G401 (cell line): ENCODE measurements at places on chromosomes 12 and 14. TPM values are rescaled to one million over a fixed set of nuclear protein-coding genes. Genes with fewer than 3 reads are reported as not detected.

NGB gene
- not detected in 2 replicates for total RNA-seq

NRIP2 gene
- not detected in 2 replicates for total RNA-seq

DNA sequence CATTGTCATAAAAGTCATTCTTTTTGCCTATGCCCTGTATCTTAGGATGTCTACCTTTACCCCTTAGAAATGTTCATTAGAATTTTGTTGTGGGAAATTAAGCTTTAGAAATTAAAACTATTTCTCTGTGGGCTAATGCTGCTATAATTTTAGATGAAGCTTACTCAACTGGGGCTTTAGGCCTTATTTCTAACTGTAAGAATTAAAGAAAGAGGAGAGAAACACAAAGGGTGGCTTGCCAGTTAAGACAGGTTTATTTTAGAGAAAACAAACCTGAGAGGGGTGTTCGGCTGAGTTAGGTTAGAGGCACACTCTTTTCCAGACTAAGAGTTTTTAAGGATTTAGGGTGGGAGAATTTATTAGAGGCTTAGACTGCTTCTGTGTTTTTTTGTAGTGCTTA lies 6.4 kb downstream of the TRIP11 start:
- DNase-seq = no peak

DNA sequence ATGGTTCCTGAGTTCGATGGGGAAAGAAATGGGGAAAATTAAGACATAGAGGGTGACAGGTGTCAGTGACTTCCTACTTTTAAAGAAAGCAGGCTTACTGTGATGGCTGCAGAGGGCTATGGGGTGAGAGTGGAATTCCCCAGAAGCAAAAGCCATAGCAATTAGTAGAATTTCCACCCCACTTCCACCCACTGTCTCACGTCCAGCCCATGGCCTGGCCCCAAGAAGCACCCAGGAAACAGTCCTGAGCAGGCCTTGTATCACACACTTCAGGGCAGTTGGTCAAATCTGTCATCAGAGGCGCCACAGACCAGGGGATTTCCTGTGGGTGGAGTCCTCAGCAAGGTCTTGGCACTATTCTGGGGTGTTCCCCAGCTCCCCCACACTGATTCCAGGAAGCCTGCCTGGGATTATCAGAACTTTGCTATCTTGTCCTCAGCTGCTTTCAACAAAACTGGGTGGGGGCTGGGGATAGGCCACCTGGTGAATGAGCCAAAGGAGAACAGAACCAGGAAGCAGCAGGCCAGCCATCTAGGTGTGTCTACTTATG lies 120.1 kb upstream of the CCND2 start:
- no peak for DNase-seq

GRCh38 chr12:2064071-2064507 lies 11.3 kb downstream of the CACNA1C start:
- DNase-seq = no peak

- no peak for DNase-seq
Observed at GRCh38 chr14:105517096-105517495, 9.3 kb upstream of the TMEM121 start.

DNA sequence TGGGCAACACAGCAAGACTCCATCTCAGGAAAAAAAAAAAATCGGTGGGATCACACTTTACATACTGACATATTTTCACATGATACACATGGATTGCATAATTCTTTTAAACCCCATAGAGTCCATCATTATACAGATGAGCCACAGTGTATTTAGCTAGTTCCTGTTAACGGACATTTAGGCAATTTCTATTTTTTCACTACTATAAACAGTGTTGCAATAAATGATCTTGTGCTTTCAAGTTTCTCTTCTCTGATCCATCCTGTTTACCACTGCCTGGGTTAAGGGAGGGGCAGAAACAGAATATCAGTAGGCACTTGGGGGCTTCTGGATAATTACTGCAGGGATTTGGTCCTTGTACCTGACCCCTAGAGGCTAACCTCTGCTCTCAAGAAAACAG lies 43.4 kb upstream of the SPTLC2 start:
- DNase-seq = no peak

DNA sequence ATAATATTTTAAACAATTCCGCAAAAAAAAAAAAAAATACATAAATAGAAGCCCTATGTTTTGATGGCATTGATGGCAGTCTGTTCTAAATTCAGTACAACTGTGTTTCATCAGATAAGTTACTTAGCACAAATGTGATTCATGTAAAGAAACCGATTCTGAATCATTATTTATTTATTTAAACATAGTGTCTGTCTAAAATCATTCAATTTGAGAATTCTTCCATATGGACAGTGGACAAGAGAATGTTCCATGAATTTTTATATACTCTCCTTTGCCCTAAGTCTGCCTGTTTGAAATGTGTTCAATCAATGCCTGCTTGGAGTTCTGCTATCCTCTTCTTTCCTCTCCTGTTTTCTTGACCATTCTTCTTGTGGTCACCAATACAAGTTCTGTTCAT lies 126.5 kb downstream of the PDE3A start:
- DNase-seq = no peak
